ENCODE measurements at places on chromosomes 3 and 15.

GRCh38 chr3:35883929-35884328, 244.6 kb downstream of the ARPP21 start:
- no peak for DNase-seq

DNA sequence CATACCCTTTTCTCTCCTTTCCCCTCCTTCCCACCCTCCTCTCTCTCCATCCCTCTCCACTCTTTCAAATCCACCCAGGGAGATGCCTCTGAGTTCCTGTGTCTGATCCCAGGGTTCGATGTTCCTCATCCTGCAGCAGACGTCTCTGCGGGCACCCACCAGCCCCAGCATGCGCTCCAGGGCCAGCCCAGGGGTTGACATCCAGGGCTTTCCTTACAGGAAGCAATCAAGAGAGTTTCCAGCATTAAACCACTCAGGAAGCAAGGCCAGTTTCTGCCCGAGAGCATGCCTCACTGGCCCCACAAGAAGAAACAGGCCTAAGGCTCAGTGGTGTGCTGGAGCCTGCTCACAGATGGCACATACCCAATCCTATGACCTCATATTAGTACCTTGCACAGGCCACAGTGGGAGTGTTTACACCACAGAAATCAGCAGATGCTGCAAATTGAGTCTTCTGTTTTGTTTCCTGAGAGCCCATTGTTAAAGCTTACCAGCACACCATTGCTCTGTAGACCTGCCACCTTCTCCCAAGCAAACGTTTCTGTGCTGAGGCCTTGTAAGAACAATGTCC, 13.2 kb downstream of the SLC6A1 start:
- no peak for DNase-seq

- DNase-seq = no peak
Measured at GRCh38 chr3:98166396-98166795, at the start of gene OR5H15. Gene OR5H15 (plus strand): TSS chr3:98166696. CDS start chr3:98168700, 2,004 bp downstream.

GRCh38 chr3:189053322-189053721, 118.4 kb upstream of the TPRG1 start:
- no peak for DNase-seq

DNA sequence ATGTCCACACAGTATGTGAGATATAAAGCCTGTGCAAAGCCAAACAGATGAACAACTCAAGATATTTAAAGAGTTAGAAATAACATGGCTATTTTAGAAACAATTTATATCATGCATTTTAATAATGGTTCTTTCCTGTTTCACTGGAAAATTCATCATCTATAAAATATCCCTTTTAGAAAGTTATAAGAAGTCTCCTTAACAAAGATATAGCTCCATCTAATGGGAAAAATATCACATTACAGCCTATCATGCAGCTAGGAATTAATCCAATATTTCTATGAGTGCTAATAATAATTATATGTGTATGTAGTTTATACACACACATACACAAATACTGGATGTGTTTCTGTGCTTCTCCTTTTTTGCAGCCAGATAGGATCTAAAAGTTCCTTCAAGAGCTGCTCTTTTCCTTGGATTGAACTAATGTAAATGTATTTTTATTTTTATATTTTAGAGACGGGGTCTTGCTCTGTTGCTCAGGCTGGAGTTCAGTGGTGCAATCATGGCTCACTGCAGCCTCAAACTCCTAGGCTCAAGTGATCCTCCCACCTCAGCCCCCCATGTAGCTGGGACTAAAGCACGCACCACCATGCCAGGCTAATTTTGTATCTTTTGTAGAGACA, 21.6 kb downstream of the RPL22L1 start:
- DNase-seq = no peak

DNA sequence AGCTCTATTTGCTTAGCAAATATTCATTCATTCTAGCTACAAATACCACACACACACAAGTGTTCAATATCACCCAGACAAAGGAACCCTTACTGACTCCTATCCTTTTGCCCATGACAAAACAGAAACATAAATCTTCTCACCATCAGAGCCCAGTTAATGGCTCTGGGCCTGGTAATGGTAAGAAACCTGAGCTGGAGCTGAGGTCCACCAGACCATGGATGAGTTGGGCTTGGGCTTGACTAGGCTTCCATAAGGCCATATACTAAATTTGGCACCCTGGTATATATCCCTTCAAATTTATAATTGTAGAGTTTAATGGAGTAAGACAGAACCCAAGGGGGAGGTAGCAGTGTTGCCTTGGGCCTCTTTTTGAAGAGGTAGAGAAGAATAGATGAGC, 29.4 kb downstream of the GPR176 start:
- DNase-seq = no peak
